ENCODE measurements at places on chromosomes 1 and 21. TPM values are rescaled to one million over a fixed set of nuclear protein-coding genes. Genes with fewer than 3 reads are reported as not detected.

DNA sequence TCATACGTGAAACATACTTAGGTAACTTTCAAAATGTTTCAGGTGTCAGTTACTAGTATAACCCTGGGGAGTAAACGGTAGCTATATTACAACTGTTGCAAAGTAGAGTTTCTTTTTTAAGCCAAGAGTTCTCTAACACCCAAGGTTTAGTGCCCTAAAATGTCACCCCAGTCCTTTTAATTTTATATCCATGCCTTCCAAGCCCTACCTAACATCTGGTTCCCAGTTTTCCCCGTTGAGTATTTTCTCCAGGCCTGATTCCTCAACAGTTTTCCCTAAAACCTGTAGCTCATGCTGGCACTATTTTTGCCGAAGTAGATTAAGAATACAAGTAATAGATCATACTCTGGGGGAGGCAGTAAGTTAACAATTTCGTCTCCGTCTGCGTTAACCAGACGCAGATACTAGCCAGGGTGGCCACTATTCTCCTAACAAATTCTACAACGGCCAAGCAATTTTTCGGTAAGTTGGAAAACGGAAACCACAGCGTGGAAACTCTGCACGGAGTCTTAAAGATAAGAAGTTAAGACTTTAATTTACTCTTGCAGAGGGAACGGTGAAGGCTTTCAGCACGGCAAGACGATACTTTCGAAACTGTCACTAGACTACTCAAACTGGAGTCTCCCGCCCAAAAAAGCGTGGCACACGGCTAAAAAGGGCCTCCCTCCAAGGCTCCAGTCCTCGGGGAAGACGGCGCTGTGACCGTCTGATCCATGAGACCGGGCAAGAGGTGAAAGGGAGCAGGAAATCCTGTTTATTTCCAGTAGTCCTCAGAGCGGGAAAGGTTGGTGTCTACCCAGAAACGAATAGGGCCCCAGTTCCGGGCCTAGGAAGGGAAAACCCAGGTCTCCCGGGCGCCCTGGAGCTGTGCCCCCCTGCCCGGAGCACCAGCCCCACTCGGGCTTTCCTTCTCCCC lies 945 bp downstream of the SRSF4 start:
- DNase-seq: no peak

DNA sequence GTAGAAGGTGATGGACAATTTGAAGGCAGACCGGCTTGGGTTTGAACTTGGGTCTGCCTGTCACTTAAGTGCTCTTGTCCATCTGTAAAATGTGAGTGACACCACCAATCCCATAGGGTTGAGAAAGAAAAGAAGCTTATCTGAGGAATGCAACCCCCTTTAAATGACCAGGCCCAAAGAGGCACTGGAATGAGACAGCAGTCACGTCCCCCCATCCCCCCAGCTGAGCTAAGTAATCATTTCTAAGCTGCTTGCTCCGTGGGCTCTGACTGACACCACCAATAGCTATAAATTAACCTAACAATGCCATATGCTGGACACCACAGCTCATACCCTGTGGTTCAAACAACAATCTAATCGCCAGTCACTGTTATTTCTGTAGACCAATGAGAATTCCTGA lies 15.1 kb downstream of the LCA5L start:
- DNase-seq: no peak

DNA sequence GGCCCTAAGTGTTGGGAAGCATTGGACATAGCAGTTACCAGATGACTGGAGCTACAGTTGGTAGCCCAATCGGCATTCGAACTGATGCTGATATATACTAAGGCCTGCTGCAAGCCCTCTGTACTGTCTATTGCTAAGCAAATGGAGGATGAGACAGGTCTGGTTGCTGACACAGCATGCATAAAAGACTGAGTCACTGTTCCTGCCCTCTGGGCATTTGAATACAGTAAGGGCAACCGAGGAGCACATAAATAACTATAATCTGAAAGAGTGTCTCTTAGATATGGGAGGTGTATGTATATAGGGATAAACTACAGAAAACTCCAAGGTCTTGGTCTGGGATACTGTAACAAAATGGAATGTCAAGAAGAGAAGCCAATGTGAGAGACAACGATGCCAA lies 16.8 kb upstream of the MARK1 start:
- no peak for DNase-seq

- DNase-seq: peak; percentile 59
Observed at GRCh38 chr1:18939398-18940302, 16.8 kb downstream of the IFFO2 start.

- DNase-seq: peak; percentile 19
Observed at GRCh38 chr1:156961709-156962108, 41.3 kb downstream of the LRRC71 start.

DNA sequence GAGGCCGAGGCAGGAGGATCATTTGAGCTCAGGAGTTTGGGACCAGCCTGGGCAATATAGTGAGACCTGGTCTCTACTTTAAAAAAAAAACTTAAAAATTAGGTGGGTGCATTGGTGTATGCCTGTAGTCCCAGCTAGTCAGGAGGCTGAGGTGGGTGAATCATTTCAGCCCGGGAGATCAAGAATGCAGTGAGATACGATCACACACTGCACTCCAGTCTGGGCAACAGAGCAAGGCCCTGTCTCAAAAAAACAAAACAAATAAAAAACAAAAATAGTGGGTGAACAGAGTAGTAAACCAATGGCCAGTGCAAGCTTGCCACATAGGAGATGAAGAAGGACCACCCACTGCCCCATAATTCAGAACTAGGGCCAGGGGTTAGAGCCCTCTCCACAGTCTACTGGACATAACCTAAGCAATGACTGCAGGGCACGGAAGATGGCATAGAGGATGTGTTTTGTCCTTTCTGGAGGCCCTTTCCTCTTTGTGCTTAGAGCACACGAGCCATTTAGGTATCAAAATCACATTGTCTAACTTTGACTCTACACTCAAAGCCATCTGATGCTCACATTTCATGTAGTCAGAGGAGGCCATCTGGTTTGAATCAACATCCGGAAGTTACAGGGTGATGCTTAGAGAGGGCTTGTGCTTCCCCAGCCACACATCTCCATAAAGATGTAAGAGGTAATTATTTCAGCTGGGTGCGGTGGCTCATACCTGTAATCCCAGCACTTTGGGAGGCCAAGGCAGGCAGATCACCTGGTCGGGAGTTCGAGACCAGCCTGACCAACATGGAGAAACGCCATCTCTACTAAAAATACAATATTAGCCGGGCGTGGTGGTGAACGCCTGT lies 12.6 kb downstream of the CD2 start:
- no peak for DNase-seq

- DNase-seq: peak; percentile 50
Observed at GRCh38 chr1:93662481-93663207, 19.0 kb downstream of the BCAR3 start.

GRCh38 chr1:8974551-8974950 lies 28.9 kb downstream of the CA6 start:
- DNase-seq: no peak

DNA sequence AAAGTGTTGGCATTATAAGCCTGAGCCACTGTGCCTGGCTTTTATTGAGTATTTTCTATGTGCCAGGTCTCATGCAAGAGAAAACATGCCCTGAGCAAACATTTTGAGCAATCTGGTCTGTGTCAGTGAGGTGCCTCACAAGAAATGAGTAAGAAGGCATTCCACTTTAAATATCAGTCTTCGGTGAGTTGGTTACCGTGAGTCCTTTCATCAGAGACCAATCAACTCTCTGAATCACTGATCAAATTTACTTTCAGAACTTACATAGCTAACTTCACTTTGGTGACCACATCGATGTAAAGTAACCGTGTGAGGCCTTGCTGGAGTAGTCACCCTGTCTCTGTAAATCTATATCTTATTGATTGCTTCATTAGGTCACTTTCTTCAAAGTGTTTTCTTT lies 14.3 kb upstream of the DDX59 start:
- no peak for DNase-seq

- DNase-seq: no peak
Observed at GRCh38 chr1:217837691-217838090, 206.5 kb downstream of the SPATA17 start.

The TDRD5 gene
- not detected for total RNA-seq

The KRTAP10-7 gene
- not detected for total RNA-seq

The SCMH1 gene
- 34.8 TPM for total RNA-seq

The FMO1 gene
- total RNA-seq: 0.08 TPM

The AUNIP gene
- 0.70 TPM for total RNA-seq

The THEM4 gene
- total RNA-seq: 12.8 TPM

The DEPDC1 gene
- total RNA-seq: 1.6 TPM
